Renal pelvis (tissue), 12 donors: ENCODE measurements at places on chromosomes 5 and 9. TPM values are rescaled to one million over a fixed set of nuclear protein-coding genes. Genes with fewer than 3 reads are reported as not detected.

Gene KLHL9
- 45.4 TPM for polyA plus RNA-seq

- DNase-seq = no peak
These were observed 6.7 kb downstream of the RNF44 start for GRCh38 chr5:176530393-176530982.

DNA sequence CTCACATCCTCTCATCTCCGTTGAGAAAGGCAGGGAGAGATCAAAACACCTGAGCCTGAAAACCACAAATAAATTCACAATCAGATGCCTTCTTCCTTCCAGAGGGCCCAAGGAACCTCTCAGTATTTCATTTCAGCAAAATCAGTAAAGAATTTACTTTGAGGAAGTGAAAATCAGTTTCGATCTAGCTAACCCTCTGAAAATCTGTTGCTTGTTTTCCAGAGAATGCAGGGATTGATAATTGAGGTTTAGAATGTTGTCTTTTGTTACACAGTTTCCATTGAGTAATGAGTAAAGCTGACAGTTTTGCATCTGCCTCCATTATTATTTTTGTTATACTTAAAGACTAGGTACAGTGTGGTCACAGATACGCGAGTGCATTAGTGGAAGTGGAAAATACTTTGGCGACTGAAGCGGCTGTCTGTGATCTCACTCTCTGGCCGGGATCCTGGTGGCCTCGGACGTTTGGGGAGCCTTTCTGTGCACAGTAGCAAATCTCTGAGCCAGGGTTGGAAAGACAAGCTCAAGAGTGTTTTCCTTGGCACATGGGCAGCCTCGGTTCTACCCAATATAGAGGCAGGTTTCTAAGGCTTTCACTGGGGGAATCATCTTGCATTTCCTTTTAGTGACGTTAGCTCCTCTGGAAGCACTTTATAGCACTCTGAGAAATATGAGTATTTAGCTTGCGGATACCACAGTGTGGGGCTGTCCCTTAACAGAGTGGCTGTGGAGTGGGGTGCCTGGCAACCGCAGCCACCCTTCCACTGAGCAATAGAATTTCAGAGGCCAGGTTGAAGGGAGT, 32.2 kb upstream of the ANGPTL2 start:
- DNase-seq = no peak

- DNase-seq = no peak
These were observed 66.3 kb downstream of the RCL1 start for GRCh38 chr9:4859035-4859434.

DNA sequence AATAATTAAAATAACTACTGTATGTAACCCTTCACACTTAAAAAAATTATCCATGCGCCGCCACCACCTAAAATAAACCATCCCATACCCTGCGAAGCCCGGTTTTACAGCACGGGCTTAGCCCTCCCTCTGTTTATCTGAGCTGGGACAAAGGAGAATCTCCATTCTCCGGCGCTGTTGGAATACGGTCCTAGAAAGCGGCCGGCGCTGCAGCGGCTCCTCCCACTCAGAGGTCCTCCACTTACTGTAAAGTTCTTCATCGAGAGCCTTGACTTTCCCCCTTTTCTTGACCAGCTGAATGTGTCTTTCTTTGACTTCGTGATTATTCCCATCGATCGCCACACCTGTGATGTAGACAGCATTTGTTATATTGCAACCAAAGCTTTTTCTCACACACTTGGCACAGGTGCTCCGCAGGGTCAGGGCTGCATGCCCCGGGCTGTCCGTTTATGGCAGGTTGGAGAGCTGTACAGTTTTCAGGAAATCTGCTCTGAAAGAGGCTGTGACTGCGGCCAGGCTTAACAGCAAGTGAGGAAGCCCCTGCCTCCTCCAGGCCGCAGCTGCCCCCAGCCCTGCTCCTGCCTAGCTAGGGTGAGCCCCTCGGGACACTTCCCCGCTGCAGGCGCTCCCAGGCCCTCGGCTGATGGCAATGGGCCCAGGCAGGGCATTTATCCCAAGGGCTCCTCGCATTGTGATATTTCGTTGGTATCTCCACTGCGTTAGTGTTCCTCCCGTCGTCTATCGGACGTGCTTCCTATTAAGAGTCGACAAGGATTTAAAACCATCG, 16.7 kb downstream of the GFPT2 start:
- DNase-seq = no peak

Gene NIPAL4
- 0.45 TPM for polyA plus RNA-seq

Gene KIAA1958
- polyA plus RNA-seq = 13.2 TPM

GRCh38 chr5:159083548-159084452, 15.9 kb downstream of the EBF1 start:
- no peak for DNase-seq

DNA sequence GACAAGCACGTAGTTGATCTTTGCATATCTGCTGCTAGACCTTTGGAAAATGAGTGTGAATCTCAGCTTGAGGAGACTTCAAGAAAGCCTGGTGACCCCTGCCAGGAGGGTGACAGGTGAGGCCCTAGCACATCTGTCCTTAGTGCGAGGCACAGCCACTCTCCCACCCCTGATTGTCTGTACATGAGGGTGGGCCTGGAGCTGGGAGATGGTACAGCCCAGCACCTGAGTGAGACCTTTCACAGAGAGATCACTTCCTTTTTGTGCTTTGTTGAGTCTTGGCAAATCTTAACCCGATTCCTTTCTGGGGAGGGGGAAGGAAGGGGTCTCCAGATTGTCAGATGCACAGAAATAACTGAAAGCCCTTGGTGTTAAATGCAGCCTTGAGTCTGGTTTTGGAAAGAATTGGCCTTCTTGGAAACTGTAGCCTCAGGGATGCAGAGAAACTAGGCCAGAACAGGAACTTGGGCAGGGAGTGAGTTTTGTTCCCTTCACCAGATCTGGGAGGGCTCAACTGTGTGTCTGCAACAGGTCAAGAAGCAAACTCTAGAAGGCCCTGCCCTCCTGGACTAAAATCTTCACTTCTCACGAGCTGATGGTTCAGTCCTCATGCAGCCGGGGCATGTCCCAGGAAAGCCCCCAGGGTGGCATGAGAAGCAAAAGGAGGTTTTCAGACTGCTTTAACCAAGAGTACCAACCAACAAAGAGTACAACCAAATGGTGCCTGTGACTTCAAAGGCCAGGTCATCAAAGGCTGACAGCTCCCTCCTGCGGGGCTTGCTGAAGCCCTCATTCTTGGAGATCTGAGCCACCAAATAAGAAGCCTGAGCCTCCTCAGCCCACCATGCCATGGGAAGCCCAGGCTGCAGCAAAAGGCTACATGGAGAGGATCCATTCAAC, 20.8 kb upstream of the SEMA4D start:
- no peak for DNase-seq

- no peak for DNase-seq
These were observed 25.3 kb downstream of the LRRTM2 start for GRCh38 chr5:138849882-138850281.

Gene DRD1
- polyA plus RNA-seq = 0.04 TPM

DNA sequence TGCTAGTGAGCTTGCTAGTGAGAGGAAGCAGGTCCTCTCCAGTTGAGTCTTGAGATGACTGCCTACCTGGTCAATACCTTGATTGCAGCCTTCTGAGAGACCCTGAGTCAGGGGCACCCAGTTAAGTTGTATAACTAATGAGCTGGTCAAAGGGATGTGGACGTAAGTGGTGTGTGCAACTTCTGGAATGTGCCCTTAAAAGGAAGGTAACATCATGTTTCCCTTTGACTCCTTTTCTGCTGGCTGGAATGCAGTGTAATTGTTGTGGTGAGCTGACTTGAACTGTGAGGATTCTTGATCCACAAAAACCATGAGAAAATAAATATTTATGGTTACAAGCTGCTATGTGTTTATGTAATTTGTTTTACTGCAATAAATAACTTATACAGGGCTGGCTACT, 2.4 kb upstream of the SNX2 start:
- no peak for DNase-seq

DNA sequence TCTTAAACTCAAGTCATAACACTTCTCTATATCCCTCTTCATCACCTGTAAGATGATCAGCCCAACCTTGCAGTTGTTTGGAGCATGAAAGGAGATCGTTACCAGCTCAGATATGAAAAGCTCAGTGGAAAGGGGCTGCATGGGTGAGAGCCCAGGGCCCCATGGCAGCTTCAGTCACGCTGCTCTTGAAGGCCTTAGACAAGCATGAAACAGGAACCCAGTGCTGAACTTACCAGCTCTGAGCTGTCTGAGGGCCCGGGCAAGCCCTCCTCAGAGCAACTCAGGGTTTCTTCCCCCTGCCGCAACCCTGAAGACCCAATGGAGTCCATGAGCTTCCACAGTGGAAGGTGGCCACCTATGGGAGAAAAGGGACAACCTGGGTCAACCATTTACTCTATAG, 3.3 kb downstream of the HK3 start:
- DNase-seq = no peak

- no peak for DNase-seq
These were observed 6.3 kb upstream of the UGCG start for GRCh38 chr9:111890334-111890733.

- no peak for DNase-seq
These were observed 186.8 kb downstream of the TMEM161B start for GRCh38 chr5:88081877-88082276.

Gene CYSRT1
- 10.9 TPM for polyA plus RNA-seq

DNA sequence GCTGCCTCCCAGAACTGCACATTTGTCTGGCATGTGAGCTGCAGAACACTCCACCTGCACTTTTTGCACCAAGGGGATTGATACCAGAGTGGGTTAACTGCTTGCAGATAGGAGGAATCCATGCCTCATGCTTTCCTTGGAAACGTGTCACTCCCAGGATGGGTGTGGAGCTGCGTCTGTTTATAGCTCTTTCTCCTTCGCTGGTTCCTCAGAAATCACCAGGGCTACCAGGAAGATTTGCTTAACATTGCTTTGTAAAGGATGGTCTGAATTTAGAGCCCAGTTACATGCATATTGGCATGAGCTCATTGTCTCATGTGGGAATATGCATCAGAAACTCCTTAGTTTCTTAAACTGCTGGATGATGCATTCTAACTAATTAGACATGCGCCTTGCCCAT, 234.6 kb downstream of the GADD45G start:
- no peak for DNase-seq

Gene PCDHA9
- 0.06 TPM for polyA plus RNA-seq

GRCh38 chr5:82745016-82745415, 332.2 kb downstream of the TMEM167A start:
- DNase-seq = no peak

Gene WDR41
- polyA plus RNA-seq = 61.2 TPM

Gene CCDC192
- polyA plus RNA-seq = 1.1 TPM
